Fibroblast of mammary gland (primary cell): ENCODE measurements at places on chromosomes 7 and 10.

DNA sequence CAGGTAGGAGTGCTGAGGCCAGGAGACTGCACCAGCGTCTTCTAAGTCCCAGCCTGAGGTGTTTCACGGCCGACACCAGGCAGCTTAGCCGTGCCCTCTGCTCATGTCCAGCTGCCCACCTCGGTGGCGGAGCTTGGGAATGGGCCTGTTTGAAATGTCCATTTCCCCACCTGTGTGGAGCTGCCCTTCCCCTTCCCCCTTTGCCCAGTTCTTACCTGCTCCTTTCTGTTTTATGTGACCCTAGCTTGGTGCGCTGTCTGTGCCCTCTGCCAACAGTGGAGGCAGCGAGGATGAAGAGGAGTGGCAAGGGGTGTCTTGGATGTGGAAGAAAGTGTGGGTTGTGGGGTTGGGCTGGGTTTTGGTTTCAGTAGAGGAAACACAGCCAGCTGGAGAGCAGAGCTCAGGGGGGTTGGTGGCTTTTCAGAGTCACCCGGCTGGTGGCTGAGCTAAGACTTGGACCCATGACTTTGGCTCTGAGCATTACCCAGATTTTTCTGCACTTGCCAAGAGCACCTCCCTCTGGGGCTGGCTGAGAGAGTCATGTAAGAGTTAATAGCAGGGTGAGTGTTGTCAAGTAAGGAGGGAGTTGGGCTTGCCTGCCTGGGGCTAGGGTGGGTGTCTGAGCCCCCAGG, 37.4 kb downstream of the GBX1 start:
- no peak for DNase-seq

- peak; percentile 34 for DNase-seq
These were observed 561.2 kb upstream of the PHF14 start for GRCh38 chr7:10412422-10413019.

DNA sequence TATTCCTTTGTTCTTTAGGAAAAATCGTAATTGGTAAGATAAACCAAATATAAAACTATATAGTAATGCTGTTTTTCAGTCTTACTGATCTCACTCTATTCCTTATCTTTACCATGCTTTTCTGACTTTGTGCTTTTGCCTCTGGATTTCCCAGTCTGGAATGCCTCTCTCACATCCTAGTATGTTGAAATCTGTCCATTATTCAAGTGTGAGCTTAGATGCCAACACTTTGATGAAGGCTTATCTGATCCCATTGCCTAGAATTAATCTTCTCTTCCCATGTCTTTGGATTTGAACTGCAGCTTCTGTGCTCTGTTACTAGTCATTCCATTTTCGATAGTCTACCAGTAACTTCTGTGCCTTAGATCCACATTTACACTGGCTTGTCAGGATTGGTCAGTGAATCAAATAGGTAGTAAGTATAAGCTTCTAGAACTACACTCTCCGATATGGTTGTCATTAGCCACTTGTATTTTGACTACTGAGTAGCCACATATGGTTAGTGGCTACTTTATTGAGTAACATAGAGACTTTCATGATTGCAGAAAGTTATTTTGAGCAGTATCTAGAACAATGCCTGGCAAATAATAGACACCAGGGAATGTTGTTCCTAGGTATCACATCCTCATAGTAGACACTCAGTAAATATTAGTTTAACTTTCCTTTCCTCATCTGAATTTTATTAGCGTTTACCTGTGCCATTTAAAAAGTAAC, 92.9 kb downstream of the BMPR1A start:
- DNase-seq: no peak

DNA sequence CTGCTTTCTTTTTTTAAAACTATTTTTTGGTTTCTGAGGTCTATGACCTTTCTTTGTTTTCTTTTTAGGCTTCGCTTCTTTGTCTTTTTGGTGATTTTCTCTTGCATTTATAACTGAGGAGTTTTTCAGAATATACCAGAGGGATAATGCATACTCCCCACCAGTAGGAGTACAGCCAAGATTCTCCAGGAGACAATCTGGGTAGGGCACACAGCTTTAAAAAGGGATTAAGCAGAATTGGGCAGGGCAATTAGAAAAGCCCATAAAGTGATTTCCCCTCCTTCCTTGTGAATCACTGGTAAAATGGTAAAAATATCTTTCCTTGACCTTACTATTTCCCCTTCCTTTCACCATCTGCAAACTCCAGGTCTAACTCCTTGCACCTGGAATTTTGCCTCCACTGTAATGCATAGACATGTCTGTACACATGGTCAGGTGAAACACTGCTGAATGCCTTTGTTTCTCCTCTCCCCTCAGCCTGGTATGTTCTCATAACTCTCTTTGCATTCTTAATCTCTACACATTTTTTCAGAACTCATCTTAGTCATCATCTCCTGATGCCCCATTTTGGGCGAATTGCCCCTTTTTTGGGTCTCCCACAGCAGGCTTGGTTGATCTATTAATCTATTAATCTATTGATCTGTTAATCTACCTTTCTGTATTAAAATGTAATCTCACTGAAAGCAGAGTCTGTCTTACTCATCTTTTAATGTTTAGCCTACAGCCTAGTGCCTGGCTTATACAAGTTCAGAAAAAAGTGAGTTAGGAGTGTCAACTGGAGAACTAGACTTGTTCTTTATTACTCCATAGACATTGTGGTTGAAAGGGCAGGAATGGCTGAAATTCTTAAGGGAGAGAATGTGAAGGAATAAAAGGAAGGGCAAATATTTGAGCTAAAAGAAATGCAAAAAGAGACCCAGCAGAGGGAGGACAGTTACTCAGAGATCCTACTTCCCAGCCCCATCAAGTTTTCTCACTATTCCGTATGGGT, 64.6 kb downstream of the MDFIC start:
- DNase-seq: no peak

- no peak for DNase-seq
These were observed 159.4 kb downstream of the OAT start for GRCh38 chr10:124259139-124259825.

DNA sequence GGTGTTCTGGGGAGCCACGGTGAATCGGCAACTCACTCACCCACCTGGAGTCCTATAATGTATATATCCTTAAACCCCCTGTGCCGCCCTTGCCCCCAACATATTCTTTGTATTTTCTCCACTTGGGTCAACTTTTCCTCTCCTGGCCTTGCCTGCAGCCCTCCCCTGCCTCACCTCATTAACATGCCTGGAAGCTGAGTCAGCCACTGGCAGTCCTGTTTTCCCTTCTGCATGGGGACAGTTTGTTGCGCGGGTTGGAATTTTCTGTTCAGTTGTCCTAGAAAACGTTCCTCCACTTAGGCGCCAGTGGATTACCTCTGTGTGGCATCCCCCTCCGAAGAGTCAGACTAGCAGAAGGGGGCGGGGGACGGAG, 97.4 kb downstream of the C10orf105 start:
- peak; percentile 30 for DNase-seq

- peak; percentile 91 for DNase-seq
These were observed 78.0 kb upstream of the AGBL3 start for GRCh38 chr7:134908289-134908688.

DNA sequence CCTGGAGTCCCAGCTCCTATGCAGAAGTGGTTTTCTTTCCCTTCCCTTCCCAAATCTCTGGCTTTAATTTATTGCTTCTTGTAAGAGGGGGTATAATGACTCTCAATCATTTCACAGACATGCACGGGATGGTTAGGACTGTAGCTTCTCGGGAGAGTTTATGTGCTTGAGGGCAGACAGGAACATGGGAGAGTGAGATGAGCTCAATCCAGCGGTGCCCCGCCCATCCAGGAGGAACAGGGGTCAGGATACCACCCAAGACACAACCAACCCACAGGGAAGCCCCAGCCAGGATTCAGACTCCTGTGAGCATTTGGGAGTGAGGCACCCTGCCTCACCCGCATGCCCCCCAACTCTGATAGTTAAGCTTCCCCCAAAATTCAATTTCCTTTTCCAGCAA, 33.7 kb upstream of the GATAD1 start:
- DNase-seq: no peak

- no peak for DNase-seq
These were observed 18.1 kb upstream of the CNNM2 start for GRCh38 chr10:102900006-102900405.

DNA sequence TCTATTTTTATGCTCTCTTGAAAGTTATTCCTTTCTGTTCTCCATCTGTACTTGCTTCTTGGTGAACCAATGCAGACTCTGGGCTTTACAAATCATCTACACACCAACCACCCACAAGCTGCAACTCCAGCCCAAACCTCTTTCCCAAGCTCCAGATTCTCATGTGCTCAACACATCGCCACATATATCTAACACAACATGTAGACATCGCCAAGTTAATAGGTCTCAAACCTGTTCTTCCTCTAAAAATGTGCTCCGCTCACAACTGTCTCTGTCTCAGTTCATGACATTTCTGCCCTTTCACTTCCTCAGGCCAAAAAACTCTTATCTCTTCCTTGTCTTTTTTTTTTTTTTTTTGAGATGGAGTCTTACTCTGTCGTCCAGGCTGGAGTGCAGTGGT, 95.7 kb upstream of the EEPD1 start:
- DNase-seq: peak; percentile 12

DNA sequence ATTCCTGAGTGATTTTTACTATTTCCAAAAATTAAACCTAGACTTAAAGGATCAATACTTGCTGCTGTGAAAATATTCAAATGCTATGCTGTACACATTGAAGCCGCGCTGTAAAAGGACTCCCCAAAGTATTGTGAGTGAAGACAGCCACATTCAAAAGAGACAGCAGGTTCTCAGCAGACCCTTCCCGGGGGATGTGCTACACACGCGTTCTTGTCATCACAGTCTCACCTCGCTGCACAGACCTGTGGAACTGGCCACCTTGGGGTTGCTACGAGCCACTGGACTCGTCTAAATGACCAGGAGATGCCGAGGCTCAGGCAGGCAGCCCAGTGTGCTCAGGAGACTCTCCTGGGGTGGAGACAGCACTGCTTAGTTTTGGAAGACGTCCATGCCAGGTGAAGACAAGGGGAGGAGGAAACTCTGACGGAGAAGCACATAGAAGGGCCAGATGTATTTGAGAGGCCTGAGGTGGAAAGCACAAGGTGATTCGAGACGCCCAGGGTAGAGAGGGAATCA, 367.7 kb upstream of the SHH start:
- DNase-seq: no peak

DNA sequence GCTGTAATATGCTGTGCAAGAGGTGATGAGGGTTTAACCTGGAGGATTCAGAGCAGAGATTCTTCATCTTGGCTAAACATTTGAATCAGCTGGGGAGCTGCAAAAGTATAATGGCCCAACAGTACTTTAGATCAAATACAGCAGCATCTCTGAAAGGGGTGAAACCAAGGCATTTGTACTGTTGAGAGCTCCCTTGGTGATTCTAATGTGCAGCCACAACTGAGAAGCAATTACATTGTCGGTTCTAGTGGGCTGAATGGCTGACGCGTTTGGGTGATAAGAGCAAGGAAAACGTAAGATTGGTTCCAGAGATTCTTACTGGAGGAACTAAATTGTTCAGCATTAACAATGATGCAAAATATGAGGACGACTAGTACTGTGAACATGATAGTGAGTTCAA, 269.7 kb downstream of the AGMO start:
- no peak for DNase-seq

DNA sequence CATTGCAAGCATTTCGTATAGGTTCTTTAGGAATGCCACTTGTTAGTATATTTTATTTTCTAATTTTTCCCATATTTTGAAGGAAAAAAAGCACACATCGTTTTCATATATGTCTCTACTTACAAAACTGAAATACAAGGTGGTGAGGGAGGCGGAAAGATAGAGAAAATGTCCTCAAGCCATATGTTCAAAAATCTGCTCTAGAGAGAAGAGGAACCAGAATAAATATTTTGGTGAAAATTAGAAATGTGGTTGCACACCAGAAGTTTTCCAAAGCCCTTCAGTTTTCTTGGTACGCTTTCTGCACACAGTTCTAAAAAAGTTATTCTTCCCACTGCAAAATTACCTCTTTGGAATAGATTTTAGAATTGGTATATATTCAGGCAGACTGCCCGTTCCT, 107.4 kb upstream of the RHOBTB1 start:
- DNase-seq: no peak

- DNase-seq: no peak
These were observed 70.2 kb downstream of the PIP4K2A start for GRCh38 chr10:22644222-22644621.

GRCh38 chr10:78783753-78784152, 285.0 kb upstream of the ZMIZ1 start:
- no peak for DNase-seq

GRCh38 chr7:27398851-27399250, 156.2 kb downstream of the EVX1 start:
- no peak for DNase-seq

- DNase-seq: no peak
These were observed 3.4 kb downstream of the FEZF1 start for GRCh38 chr7:122300956-122301833.

- no peak for DNase-seq
These were observed 2.5 kb downstream of the FZD1 start for GRCh38 chr7:91266689-91267090.

- DNase-seq: no peak
These were observed 172.4 kb upstream of the ZMIZ1 start for GRCh38 chr10:78896159-78896928.

GRCh38 chr10:51918440-51918839, 219.0 kb upstream of the CSTF2T start:
- no peak for DNase-seq

DNA sequence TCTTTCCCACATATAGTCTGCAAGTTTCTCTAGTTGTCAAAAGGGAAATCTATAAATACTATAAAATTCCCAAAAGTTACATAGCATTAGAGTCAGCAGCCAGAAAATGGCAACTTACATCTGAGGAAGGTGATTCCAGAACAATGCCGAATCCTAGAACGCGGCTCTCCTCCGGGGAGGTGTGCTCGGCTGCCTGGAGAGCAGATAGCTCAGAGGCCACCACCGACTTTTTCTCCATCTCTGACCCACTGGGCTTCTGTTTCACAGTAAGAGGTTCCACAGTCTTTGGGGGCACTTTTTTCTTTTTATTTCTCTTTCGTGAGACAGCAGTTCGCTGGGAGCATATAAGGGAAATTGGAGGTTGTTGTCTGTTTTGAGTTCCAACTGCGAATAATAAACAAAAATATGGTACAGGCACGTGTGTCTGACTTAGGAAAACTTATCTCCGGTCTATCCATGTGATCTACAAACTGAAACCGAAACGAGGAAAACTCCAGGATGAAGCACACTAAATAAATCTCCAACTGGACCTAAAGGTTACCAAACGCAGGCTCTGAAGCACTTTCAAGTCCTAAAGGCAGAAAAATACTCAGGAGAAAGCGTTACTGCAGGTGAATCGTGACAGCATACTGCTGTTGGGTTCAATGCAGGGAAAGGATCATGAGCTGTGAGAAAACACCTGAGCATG, 36.2 kb downstream of the BEND7 start:
- DNase-seq: peak; percentile 13

- DNase-seq: no peak
These were observed 98.5 kb upstream of the GNAI1 start for GRCh38 chr7:80036107-80036506.

DNA sequence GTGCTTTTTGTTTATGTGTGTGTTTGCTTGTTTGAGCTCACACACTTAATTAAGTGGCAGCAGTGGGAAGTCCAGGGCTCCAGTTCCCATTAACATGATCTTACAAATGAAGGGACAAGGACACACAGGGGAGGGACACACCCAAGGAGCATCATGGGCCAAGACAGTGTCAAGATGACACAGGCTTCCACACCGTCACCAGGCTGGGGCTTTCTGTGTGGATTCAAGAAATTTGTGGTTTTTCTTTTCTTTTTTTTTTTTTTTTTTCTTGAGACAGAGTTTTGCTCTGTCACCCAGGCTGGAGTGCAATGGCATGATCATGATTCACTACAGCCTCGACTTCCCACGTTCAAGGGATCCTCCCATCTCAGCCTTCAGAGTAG, 173.6 kb downstream of the KIAA1217 start:
- no peak for DNase-seq
